ENCODE measurements at places on chromosomes 1 and 21.

DNA sequence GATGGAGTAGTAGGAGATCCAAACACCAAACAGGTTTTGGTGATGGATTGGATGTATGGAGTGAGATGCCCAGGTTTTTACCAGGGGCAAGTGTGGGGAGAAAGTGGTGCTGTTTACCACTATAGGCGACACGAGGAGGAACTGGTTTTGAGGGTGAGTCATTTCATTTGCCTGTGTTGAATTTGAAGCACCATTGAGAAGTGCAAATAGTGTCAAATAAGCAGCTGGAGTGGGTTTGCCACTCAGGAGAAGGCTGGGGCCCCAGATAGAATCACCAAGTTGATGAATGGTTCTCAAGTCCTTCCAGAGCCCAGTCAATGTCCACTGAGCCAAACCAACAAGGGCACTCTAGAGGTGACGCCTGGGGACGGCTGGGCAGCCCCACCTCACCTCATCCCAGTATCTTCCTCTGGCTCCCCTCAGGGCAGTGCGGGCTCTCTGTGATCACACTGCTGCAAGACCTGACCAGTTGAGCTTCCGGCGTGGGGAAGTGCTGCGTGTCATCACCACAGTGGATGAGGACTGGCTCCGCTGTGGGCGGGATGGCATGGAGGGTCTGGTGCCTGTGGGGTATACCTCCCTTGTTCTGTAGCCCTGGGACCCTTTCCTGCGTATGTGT lies 9.4 kb downstream of the RUSC1 start:
- no peak for DNase-seq

- no peak for DNase-seq
Measured at GRCh38 chr1:202225131-202225530, 31.5 kb downstream of the LGR6 start.

- no peak for DNase-seq
Measured at GRCh38 chr1:68442822-68443556, 6.8 kb downstream of the RPE65 start.

GRCh38 chr1:111973150-111973790 lies 16.2 kb downstream of the KCND3 start:
- no peak for DNase-seq

DNA sequence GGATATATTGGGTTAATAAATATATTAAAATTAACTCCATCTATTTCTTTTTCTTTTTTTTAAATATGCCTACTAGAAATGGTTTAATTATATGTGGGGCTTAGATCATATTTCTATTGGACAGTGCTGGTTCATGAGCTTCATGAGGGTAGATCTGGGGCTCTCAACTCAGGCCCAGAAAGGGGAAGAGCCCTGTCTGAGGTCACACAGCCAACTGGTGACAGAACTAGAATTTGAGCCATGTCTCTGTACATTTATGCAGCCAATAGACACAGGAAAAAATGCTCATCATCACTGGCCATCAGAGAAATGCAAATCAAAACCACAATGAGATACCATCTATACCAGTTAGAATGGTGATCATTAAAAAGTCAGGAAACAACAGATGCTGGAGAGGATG lies 5.1 kb upstream of the EPHB2 start:
- no peak for DNase-seq

GRCh38 chr21:42332557-42333317 lies 17.5 kb upstream of the TFF3 start:
- no peak for DNase-seq

DNA sequence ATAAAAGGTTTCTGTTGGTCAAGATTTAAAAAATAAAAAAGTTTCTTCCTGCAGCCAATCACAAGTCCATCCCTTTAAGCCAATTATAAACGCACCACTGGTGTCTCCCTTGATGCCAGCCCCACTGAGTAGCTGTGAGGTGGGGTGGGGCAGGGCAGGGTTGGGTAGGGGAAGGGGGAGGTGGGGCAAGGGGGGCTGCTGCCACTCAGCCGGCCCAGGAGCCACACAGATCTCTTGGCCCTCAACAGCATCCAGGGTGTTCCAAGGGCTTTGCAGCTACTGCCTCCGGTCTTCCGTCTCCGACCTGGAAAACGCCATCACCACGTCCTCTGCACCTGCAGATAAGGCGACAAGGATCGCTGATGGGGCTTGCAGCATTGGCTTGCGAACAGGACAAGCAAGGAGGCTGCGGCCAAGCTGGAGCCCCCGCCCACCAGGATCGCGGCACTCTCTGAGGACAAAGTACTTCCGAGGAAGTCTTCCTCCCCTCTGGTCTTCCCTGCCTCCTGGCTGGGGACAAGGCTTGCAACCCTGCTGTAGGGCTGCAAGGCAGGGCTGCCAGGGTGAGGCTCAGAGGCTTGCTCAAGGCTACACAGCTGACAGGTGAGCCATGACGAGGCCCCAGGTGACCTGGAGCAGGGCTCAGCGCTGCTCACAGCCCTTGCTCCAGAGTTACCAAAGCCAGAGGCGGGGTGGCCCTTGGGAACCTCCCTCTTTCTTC lies 26.8 kb upstream of the CLSTN1 start:
- DNase-seq, result no peak

DNA sequence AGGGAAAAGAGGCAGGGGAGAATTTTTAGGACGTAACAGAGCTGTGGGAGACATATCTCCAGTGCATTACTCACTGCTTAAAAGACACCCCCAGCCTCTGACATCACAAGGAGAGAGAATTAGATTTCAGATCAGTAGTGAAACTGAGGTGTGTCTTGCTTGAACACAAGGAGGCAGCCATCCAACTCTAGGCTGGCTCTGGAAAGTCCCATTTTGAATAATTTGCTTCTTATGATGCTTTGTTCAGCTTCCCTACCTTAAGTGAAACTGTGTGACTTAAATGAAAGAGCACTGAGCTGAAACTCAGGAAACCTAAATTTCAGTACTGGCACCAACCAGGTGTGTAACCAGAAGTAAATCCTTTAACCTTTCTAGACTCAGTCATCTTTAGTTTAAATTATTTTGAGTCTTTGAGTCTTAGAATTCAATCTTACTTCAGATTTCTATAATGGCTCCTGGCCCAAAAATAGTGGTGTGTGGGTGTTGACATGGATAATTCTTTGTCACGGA lies 251.6 kb upstream of the SGIP1 start:
- peak; percentile 6 for DNase-seq

GRCh38 chr1:200845360-200845759 lies 27.4 kb upstream of the GPR25 start:
- no peak for DNase-seq

DNA sequence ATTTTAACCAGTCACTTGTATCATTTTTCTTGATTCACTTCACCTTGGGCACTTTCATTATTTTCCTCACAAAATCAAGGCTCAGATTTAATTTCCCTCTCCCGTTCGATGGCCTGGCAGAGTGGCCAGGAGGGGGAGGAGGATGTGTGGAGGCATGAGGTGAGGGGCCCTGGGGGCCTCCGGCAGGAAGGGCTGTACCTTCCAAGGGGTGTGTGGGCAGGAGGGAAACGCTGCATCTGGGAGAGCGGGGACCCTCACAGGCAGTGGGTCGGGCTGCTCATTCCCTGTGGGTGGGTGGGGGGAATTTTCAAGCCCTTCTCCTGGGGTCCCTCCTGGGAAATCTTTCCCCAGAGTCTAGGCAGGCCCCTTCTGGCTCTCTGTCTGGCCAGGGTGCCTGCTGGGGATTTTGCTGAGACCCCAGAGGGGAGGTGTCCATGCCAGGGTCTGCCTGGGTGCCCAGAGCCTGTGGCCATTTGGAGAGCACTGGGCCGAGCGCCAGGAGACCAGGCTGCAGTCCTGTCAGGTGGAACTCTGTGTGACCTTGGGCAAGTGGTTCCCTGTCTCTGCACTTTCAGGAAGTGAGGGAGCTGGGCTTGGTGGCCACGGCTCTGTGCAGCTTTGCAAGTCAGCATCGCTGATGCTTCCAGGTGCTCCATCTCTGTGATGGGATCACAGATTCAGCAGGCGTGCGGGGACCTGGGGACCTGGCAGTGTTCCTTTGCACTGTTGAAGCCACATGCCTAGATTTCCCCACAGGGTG lies 81.9 kb upstream of the C1orf174 start:
- DNase-seq, result no peak

DNA sequence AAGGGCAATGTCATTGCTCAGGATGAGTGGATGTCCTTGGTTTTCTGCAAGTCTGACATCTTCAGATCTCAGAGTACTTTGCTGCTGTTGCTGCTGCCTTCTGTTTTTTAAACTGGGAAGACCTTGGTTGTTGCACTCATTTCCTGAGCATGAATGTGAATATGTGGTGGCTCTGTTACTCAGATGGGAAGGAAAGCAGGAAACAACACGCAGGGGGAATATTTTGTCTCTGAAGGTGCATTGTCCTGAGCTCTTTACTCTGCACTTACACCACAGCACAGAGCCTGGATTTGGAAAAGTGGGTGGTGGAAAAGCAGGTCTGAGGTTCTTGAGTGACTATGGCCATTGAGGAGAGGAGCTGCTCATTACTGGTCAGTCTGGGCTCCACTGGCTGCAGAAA lies 36.3 kb downstream of the PTGFRN start:
- no peak for DNase-seq

GRCh38 chr1:19682257-19682656 lies 17.6 kb downstream of the HTR6 start:
- DNase-seq, result no peak

DNA sequence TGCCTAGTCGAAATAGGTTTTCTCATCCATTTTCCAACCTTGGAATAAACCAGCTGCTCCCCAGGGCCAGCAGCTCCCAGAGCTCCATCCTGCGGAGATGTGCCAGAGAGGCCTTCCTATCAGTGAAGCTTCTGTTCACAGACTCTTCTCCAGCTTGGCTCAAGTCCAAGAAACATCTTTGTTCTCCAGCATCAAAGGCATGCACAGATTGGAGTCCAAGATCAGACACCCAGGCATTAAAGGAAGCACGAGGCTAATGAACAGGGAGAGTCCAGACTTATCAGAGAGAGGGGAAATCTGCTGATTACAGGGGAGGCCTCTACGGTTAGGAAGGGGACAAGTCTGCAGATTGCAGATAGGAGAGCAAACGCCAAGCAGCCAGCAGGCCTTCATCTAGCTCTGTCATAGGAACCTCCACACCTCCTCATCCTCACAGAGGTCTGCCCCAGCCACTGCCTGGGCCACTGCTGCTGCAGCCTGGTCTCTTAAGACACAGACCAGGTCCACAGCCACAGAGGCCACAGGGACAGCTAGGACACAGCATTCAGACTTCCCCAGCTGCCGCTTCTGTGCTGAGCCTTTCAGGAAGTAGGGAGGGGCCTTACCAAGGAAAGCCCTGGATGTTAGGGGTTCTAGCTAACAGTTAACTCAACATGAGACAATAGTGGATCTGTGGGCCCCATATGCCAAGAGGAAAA lies 3.4 kb downstream of the PRR9 start:
- no peak for DNase-seq

DNA sequence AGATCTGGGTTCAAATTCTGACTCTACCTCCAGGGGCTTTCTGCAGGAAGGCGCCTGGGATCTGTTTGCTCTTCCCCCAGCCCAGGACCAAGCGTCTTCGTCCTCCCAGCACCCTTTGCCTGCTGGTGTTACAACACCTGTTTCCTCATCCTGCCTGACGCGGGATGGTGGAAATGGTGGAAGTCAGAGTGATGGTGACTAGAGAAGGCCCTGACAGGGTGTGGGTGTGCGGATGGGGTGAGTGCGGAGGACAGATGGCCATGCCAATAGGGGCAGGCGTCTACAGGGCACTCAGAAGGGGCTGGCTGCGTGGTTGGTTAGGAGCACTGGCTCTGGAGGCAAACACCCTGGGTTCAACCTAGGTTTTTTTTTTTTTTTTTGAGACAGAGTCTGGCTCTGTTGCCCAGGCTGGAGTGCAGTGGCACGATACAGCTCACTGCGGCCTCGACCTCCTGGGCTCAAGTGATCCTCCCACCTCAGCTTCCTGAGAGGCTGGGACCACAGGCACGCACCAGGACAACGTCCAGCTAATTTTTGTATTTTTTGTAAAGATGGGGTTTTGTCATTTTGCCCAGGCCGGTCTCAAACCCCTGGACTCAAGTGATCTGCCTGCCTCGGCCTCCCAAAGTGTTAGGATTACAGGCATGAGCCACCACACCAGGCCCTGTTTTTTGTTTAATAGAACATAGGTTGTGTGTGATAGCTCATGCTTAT lies 1.5 kb downstream of the THEMIS2 start:
- no peak for DNase-seq

DNA sequence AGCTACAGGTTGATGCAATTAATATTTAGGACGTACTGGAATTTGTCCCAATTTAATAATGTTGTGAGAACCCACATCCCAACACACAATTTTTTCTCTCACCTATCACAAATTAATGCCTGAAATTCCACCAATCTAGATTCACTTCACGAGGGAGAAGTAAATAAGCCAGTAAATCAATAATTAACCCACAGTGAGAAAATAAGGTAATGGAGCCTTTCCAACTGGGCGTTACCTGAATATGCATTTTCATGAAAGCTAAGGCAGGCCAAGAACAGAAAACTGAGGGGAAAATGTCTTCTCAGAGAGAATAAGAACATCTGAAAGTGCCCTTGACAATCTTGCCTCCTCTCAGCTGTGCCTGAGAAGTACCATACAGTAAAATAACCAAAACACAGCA lies 240.8 kb upstream of the NR5A2 start:
- no peak for DNase-seq

DNA sequence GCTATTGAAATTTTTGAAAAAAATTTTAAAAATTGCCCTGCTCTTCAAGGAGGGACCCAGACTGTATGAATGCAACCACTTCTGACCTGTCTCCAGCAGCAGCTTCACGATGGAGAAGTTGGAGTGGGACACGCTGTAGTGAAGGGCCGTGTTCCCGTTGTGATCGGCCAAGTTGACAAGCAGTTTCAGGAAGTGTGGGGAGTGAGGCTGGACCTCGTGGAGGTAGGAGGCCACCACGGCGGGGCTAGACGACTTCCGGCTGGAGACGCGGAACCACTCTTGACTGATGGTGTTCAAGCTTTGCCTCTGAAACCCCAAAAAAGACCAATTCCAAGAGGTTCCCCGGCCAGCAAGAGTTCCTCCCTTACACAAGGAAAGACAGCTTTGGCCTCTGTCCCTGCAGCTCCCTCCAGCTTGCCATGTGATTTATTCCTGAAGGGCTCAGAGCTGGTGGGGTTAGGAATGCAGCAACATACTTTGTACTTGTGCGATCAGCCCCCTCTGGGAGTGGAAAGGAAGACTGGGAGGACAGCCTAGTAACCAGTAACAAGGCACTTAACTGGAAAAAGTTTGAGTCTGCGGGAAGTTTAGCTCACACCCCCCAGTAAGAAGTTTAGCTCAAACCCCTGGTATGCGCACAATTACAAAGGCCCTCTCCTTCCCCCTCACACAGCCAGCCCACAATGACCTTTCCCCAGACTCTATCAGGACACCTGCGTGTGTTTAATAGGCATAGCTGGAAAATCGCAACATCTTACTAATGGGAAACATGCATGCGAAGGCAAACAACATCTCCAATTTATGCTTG lies 56.0 kb downstream of the KANK4 start:
- no peak for DNase-seq

DNA sequence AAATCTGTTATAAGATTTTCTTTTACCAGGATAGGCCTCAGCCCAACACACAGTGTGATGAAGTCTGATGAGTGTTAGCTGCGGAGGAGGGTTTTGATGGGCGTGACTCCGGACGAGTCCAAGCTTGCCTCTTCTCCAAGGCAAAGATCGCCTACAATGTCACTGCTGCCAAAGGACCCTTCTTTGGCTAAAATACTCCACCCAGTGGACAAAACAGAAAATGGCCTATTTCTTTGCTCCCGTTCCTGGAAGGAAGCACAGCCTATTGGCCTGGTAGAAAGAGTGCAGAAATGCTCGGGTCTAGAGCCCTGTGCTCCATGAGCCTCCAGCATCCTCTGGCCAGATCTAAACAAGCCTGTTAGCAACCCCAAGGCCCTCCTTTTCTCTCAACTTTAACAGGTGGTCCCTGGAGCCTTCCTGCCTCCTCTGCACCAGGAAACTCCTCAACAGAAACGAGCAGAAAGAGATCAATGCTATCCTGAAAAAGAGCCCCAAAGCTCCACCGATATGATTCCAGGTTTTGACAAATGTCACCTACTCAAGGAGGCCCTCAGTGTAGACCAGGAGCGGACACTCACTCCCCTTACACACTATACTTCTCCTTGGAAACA lies 3.4 kb upstream of the CASQ2 start:
- no peak for DNase-seq
